ENCODE measurements at places on chromosomes 4 and X.

GRCh38 chr4:30429813-30430761 lies 290.1 kb upstream of the PCDH7 start:
- no peak for DNase-seq

DNA sequence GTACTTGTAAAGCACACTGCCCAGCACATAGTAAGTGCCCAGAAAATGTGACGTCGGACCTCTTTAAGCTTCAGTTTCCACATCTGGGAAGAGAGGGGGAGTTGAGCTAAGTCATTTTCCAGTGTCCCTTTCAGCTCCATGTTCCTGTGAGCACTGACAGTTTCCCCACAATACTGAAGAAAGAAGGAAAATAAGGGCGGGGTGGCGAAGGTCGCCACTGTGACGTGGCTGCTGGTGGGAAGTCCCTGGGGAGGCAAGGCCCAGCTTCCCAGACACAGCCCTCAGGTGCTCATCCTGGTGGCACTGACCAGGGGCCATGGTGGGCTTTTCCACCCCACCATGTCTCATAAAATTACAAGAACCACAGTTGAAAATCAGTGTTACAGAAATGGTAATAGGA lies 121.8 kb downstream of the PTTG2 start:
- no peak for DNase-seq

- no peak for DNase-seq
Measured at GRCh38 chr4:140213749-140214148, 59.8 kb upstream of the MAML3 start.

DNA sequence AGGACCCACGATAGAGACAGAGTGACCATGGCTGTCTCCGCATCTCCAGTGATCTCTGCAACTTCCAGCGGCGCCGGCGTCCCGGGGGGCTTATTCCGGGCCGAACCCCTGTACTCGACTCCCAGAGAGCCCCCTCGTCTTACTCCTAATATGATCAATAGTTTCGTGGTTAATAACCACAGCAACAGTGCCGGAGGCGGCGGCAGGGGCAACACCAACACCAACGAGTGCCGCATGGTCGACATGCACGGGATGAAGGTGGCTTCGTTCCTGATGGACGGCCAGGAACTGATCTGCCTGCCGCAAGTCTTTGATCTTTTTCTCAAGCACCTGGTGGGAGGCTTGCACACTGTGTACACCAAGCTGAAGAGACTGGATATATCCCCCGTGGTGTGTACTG lies 343 bp downstream of the DACH2 start:
- no peak for DNase-seq

DNA sequence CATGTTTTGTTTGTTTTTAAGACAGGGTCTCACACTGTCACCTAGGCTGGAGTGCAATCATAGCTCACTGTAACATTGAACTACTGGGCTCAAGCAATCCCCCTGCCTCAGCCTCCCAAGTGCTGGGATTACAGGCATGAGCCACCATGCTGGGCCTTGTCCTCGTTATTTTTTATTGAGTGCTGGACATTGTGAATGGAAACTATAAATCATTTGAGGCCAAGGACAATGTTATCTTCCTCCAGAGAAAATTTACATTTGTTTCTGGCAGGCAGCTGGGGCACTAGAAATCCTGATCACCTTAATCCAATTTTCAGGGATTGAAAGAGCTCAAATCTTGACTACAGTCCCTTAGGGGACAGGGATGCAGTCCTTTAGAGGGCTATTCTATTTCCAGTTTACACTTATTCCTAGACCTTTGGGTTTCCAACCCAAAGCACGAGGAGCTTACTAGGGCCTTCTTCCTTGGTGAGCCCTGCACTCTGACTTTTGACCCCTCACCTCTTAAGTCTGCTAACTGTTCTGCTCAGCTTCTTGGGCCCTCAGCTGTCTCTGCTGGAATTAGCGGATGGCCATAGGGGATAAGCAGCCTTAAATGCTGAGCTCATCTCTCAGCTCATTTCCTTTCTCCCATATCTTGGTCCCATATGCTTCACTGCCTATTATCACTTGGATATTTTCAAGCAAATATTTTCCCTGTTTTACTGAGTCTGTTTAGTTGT lies 23.0 kb upstream of the PDZD4 start:
- DNase-seq: no peak

GRCh38 chr4:20544645-20545044 lies 155.6 kb upstream of the PACRGL start:
- no peak for DNase-seq

DNA sequence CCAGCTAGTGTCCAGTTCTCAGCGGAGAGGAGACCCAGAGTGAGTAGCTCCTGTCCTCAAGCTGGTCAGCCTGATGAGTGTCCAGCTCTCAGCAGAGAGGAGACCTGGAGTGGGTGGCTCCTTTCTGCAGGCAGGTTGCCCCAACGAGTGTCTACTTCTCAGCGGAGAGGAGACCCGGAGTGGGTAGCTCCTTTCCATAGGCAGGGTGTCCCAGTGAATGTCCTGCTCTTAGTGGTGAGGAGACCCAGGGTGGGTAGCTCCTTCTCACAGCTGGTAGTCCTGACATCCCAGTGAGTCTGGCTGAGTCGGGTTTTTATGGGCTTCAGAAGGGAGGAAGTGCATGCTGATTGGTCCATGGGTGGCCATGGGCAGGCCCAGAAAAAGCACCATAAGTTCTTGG lies 55.7 kb upstream of the NUDT6 start:
- no peak for DNase-seq

DNA sequence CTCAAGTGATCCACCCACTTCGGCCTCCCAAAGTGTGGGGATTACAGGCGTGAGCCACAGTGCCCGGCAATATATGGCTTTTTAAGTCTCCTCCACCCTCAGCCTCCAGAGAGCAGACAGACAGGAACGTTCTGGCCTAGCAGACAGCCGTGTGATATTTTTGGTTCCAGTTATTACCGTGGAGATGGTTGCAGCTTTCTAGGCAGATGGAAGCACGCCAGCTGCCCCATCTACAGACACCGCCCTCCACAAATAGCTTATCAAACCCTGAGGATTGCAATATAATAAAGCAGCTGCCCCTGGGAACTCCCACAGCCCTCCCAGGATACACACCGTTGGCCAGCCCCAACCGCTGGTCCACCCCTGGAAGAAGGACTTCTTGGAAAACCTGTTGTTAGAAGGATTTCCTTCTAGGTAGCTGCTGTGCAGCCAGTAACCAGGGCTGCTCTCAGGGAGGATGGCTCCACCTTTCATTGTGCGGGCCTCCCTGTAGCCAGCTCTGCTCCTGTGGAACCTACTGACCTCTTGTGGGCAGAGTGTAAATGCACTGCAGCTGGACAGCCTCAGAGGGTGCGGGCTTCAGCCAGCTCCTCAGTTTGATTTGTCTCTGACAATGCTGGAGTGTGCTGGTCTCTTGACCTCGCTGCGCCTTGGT lies 44.0 kb downstream of the SLC25A5 start:
- DNase-seq: peak; percentile 40

- no peak for DNase-seq
Measured at GRCh38 chr4:105966051-105966450, 70.8 kb downstream of the NPNT start.

GRCh38 chrX:44012484-44013096 lies 39.4 kb upstream of the NDP start:
- DNase-seq: no peak

- no peak for DNase-seq
Measured at GRCh38 chr4:121421594-121421993, 40.8 kb upstream of the QRFPR start.

GRCh38 chr4:151484396-151485102 lies 75.6 kb downstream of the FHIP1A start:
- DNase-seq: no peak

DNA sequence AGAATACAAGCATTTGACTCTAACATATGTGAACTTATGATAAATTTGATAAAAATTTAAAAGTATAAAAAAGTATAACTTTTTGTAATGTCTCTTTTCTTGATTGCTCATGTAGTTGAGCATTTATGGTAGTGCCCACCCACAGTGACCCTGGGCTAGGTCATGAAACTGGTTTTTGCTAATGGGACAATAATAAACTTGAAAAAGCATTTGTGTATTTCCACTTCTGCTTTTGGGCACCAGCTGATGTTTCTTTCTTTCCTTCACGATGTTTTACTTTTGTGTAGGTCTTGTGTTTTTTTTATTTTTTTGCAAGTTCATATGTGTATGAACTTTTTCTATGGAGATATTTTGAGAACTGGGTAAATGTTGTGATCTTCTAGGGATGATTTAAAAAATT lies 313.1 kb downstream of the CBLL2 start:
- no peak for DNase-seq

- DNase-seq: peak; percentile 21
Measured at GRCh38 chrX:133880032-133880443, 105.4 kb downstream of the GPC3 start.

All from NCI-H510A (cell line).